ENCODE measurements at places on chromosomes 7 and 10.

DNA sequence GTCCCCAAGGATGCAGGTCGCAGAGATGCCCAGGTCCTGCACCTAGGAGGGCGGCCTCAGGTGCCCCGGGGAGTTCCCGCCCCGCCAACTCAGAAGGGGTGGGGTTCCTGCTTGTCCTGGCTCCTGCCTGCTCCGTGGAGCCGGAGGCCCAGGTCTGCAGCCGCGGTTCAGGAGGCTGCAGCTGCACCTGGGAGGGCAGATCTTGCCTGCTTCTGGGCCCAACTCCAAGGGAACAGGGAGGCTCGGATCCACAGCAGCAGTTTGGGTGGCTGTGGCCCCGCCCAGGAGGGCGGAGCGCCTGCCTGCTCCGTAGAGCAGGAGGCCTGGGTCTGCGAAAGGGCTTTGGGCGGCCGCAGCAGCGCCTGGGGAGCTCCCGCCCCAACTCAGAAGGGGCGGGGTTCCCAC lies 108.2 kb upstream of the EGR2 start:
- no peak for DNase-seq

DNA sequence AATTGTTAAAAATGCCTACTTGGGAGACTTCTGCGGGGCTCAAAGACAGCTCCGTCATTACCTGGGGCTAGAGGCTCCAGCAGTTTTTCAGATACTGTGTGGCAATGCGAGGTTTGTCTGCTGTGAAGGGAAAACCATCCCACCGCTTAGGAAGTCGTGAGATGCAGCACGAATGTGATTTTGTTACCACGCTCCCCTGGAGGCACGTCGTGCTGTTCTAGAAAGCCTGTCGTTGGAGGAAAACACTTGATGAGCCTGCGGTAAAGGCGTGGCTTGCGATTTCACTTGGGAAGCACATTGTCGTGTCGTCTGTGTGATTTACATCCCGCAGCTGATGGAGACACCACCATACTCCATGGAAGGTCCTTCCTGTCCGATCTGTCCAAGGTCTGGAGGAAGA lies 39.3 kb downstream of the CAMK1D start:
- no peak for DNase-seq

DNA sequence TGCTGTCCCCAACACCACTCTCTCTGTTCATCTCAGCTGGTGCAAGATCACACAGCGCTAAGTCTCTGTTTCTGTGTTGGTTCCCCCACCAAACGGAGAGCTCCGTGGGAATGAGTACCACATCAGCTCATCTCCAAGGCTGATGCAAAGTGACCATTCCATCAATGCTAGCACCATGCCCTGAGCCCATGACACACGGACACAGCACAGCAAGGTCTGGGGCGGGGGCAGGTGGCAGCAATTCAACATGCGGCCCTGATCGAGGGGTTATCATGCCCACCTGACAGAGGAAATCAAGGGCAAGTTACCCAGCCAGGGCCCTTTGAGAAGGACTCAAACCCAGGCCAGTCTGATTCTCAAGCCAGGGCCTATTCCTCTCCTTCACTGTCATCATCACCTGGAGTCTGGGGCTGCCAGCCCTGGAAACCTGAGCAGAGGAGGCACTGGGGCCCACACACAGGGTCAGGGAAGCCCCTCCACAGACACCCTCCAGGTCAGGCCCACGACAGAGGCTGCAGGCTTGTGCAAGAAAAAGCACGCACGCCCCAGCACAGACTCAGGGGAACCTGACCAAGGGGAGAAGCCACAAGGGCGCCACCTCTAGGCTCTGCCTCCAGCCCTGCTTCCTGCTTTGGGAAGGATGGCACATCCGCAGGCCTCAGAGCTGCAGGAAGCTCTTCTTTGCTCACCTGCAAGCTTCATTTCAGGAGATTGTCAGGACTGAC lies 74.8 kb downstream of the GRID1 start:
- no peak for DNase-seq

DNA sequence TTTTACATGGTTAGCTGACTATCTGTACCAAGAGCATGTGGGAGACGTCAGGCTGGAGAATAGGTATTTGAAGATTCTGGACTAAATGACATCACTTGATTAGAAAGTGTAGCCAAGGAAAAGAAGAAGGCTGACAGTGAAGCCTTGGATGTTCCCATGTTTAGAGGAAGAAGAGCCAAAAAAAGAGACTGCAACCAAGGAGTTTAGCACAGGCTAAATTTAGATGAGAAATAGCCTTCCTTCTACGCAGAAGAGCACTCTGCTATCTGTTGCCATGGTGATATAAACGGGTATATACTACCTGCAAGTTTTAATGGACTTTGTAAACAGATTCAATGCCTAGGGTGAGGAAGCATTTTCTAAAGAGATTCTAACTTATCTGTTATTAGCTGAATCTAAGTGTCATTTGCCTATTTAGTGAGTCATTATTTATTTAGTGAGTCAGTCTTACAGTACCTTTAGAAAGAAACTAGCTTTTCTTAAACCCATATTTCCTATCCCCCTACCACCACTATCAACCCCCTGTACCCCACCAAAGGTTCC lies 69.8 kb downstream of the CDK6 start:
- DNase-seq, result no peak

DNA sequence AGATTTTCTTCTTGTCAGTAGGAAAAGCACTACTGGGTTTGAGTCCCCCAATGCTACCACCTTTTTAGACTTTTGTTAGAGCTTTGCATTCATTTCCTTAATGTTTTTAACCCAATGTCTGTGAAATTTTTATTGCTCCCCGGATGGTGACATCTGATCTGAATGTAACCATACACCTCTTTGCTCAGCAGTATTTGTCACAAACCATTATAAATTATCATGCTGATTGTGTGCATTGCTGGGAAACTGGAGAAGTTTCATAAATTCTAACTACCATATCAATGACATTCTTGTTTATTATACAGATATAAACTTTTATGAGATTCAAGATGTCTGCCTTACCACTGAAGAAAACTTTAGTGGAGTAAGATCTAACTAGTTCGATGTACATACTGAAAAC lies 8.5 kb downstream of the NRP1 start:
- no peak for DNase-seq
